RWPE1 (cell line): ENCODE measurements at places on chromosomes 5 and 9.

GRCh38 chr5:66912787-66913186 is 283.8 kb downstream of the CD180 start:
- no peak for DNase-seq

- no peak for DNase-seq
Measured at GRCh38 chr5:139980765-139981164, 62.3 kb downstream of the NRG2 start.

- no peak for DNase-seq
Measured at GRCh38 chr9:95085861-95086563, 231.5 kb downstream of the FANCC start.

DNA sequence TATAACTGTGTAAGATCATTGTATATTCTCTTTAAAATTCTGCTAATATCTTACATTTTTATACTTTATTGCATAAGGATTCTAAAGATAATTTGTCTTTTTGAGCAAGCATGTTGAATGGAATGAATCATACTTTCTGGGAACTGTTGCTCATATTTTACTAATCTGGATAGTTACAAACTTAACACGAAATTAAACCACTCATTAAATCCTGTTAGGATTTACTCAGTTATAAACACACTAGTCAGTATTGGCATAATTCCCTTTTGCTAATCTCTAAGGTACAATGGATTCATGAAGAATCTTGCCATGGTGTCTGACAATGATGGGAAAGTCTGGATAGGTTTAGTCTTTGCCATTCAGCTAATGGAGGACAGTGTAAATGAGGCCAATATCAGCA is 338.1 kb upstream of the SMC2 start:
- no peak for DNase-seq

DNA sequence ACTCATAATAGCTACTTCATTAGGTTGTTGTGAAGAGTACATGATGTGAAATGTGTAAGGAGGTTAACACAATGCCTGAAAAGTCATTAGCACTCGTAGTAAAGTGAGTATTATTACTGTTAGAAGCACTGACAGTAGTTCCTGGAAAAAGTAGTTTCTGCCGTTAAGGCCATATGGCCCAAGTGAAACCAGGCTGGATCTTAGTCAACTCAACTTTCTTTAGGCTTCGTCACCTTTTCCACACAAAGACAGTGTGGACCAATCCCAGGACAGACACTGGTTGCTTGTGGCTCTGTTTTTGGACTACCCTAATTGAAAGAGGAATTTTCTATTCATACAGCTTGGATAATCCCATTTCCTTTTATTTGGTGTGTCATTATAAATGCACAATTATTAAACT is 29.4 kb upstream of the CKMT2 start:
- no peak for DNase-seq

GRCh38 chr9:94734054-94734754 is 7.7 kb downstream of the AOPEP start:
- no peak for DNase-seq

GRCh38 chr9:124716808-124717207 is 54.3 kb downstream of the NR6A1 start:
- peak; percentile 71 for DNase-seq

GRCh38 chr9:34010979-34011378 is 37.7 kb downstream of the UBAP2 start:
- DNase-seq, result no peak

GRCh38 chr5:78008356-78008967 is 232.3 kb upstream of the TBCA start:
- peak; percentile 55 for DNase-seq

DNA sequence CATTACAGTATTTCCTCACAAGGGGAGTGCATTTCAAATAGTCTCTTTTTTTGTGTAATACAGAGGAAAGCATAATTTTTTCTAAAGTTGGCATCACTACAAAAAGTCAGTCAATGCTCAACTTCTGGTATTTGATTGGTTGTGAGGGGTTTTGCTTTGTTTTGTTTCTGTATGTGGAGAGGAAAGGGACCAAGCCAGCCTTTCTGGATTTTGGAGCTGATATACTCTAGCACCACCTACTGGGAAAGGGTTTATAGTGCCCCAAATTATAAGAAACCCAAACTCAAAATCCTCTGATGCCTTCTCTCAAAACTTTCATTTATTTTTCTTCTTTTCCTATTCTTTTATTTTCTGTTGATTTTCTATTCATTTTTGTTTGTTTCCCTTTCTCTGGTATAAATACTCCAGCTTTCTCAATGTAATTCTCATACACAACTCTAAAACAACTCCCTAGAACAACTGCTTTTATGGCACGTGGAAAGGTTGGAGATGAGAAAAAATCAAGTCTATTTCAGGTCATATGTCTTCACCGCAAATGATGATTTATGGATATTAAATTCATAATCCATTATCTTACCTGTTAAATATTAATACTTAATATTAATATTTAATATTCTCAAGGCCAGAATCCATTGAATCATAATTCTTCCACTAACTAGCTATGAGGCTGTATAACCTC is 69.5 kb upstream of the ANXA1 start:
- peak; percentile 57 for DNase-seq

DNA sequence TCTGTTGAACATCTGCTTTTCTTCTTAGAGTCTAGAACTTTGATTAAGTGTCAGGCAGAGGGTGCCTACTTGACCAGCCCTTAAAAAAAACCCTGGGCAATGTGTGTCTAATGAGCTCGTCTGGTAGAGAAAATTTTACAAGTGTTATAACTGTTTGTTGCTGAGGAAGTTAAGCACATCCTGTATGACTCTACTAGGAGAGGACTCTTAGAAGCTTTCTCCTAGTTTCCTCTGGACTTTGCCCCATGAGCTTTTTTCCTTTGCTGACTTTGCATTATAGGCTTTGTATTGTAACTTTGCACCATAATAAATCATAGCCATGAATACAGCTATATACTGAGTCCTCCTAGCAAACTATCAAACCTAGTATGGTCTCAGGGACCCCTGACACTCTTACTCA is 39.4 kb downstream of the GNG10 start:
- DNase-seq, result no peak

- DNase-seq, result no peak
Measured at GRCh38 chr9:23829580-23830475, 3.8 kb upstream of the ELAVL2 start.

DNA sequence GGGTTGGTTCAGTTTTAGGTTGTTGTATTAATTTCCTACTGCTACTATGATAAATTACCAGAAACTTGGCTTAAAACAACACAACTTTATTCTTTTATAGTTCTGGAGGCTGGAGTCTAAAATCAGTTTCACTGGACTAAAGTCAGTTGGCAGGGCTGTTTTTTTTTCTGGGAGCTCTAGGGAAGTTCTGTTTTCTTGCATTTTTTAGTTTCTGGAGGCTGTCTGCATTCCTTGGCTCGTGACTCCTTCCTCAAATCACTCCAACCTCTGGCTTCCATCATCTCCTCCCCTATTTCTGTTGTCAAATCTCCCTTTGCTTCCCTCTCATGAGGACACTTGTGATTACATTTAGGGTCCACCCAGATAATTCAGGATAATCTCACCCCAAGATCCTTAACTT is 51.3 kb upstream of the SUB1 start:
- DNase-seq, result no peak

GRCh38 chr5:66454186-66455078 is 141.8 kb upstream of the MAST4 start:
- no peak for DNase-seq

DNA sequence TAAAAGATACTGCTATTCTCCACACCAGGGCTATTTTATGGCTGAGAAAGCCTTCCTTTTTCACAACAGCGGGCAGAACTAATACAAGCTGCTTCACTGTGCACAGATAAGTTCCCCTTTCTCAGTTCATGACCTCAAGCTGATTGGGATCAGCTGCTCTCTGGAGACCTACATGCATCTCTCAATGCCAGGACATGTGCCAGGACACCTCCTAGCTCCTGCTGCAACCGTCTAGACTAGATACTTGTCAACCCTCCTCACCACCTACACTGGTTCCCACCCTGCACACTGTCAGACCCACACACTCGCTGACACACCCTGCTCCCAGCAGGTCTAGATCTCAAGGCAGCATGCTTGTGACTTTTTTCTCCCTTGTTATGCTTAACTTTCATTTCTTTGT is 39.8 kb downstream of the STARD4 start:
- DNase-seq, result no peak

DNA sequence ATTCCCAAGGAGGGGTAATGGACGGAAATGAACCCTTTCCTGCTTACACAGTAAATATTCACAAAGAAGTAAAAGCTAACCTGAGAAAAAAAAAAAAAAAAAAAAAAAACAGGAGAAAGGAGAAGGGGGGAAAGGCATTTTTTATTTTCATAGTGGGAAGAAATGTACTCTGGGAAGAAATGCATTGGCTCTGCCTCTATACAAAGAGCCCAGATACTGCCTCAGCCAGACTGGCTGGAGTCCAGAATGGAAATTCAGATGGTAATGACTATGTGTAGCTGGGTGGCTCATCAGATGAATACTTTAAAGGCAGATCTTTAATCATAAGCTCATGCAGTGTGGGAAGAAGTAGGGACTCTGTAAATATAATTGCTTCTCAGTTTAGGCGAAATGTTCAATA is 124.9 kb upstream of the ZNF608 start:
- no peak for DNase-seq

DNA sequence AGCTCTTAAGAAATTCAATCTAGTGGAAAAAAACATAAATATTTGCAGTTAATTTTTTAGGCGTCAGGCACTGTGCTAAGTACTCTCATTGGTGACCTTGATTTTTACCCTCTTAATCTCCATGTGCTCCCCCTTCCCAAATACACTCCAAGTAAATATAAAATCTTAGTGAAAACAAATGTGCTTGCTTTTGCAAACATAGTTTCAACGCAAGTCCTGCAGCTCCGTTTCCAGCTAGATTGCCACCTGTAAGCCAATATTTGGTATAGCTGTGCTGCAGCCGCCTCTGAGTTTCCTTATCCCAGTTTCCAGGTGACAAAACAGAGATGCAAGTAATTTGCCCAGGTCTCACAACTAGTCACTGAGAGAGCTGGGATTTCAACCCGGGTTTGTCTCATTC is 1.9 kb upstream of the MTMR12 start:
- no peak for DNase-seq

DNA sequence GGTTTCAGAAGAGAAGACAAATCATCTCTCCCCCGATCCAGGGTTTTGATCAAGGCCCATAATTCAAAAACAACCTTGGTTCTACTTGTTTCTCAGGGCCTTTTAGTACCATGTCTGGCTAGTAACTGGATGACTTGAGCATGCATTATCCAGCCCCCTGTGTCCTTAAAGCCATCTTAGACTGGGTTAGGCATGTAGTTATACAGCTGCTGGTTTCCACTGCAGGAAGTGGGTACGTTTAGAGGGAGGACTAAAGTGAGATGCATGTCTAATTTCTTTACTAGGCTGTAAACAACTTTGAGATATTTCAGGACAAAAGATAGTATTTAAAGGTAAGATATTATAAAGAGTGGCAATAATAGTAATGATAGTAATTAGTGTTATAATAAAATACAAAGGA is 372.0 kb downstream of the PLK2 start:
- DNase-seq, result no peak

- DNase-seq, result no peak
Measured at GRCh38 chr9:73613092-73613701, 461.5 kb downstream of the ANXA1 start.

DNA sequence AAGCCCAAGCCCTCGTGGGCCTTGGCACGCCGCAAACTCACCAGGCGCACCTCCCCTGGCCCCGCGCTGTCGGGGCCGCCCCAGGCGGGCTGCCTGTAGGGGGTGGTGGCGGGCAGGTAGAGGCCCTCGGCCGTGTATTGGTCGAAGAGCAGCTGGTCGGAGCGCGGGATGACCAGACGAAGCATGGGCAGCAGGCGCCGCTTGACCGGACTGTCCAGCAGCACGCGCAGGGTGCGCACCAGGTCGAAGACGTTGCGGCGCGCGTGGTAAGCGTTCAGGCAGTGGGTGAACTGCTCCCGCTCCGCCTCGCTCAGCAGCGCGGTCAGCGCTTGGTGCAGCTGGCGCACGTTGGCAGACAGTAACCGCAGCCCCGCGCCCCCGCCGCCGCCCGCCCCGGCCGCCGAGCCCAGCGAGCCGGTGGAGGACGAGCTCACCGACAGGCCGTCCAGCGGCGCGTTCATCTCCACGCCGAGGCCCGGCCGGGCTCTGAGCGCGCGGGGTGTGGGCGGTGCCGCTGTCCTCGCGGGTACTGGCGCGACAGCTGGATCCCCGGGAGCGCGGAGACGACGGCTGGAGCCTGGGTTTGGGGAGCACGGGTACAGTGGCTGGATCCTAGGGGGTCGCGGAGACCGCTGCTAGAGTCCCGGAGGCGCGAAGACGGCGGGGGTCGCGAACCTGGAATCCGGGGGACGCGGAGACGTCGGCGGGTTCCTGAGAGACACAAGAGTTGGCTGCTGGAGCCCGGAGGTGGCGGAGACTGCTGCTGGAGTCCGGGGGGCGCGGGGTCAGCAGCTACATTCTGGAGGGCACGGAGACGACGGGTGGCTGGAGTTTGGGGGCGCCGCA is 709 bp downstream of the WHRN start:
- DNase-seq, result peak; percentile 72

DNA sequence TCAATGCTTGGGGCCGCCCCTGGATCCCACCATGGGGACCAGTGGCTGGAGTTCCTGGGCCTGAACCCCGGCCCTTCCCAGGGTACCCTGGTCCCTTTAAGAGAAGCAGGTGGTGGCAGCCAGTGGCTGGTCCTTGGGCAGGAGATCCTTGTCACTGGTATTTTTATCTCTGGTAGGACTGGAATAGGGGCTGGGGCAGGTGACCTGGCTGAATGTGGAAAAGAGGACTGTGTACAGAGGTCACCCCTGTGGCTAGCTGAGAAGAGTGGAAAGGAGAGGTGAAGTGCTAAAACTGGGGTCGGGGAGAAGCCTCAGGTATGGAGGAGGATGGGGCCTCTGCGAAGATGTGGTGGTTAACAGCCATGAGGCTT is 7.0 kb downstream of the CRAT start:
- no peak for DNase-seq

DNA sequence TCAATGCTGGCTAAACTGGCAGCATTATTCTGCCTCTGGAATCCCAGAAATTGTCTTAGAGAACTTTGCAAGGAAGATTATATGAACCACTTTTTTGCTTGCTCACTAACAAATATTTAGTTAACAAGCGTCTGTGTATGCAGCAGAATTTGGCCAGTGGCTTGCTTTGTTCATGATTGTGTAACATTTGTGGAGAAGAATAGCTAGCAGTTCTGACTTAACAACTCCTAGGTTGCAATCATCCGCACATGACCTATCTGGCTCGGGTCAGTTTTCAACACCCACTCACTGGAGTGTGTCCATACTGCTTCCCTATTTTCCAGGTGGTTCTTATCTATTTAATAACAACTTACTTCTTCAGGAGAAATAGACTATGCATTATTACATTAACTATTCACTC is 98.5 kb downstream of the SNX18 start:
- DNase-seq, result no peak

- no peak for DNase-seq
Measured at GRCh38 chr5:141780952-141781781, 97.0 kb downstream of the PCDH1 start.

- DNase-seq, result no peak
Measured at GRCh38 chr5:111618623-111619271, 106.4 kb upstream of the STARD4 start.

DNA sequence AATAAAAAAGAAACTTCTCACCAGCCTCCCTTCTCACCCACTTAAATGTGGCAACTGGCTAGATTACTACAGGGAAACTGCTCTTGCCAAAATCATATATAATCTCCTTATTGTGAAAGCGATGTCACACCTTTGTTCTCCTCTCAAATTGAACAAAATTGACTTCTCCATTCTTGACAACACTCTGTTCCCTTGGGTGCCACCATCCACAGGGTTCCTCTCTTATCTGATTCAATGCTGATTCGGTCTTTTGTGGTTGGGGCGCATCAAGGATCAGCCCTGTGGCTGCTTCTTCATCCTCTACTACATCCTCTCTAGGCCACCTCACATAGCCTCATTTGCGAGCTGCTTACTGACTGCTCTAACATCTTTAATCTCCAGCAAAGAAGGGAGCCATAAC is 86.1 kb downstream of the EDIL3 start:
- no peak for DNase-seq
